ENCODE measurements at places on chromosomes 7 and 10. TPM values are rescaled to one million over a fixed set of nuclear protein-coding genes. Genes with fewer than 3 reads are reported as not detected.
A peak's percentile ranks its signal among the peaks of the same experiment; 100 is the strongest.

DNA sequence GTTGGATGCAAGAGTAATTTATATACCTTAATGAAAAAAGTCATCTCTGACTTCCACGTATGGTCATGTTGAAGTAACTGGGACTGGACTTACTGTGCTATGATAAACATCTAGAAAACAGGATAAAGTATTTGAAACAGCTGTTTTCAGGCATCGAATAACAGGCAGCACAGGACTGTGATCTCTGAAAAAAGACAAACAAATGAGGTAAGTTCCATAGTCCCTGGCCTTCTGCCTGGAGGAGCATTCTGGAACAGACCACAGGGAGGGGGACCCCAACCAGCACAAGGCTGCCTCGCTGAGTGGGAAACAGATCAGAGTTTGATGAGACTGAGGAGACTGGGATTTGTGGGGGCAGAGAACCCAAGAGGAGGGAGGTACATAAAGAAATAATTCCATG is 89.1 kb upstream of the HABP2 start:
- no peak for DNase-seq

GRCh38 chr7:116607299-116607698 is 64.7 kb upstream of the MET start:
- DNase-seq = no peak

DNA sequence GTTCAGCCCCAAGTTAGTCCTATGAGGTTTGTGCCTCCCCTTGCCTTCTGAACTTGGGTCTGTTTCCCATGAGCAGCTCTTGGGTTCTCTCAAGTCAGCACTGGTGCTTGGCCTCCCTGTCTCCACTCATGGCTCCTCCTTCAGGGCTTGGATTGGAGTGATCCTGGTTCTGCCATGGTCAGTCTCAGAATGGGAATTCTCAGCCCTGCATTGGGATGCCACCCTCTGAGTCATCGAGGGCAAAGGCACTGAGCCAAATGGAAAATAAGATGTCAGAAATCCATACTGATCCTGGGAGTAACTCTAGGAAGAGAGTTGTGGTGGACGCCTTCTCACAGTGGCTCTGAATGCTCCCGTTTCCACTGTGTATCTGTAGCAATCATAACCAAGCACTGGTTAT is 233.4 kb upstream of the HABP2 start:
- DNase-seq = no peak

The COL26A1 gene
- total RNA-seq = not detected

The SEC31B gene
- 7.4 TPM for total RNA-seq

- DNase-seq = peak; percentile 87
These were observed at the start of gene LRCH4 for GRCh38 chr7:100585511-100586265. LRCH4 (minus strand) TSS chr7:100586129; CDS start chr7:100586100, 29 bp downstream.

GRCh38 chr7:74138945-74139843 is 35.0 kb upstream of the EIF4H start:
- no peak for DNase-seq

The PAPOLB gene
- total RNA-seq = 0.05 TPM

- no peak for DNase-seq
These were observed 98.7 kb downstream of the KMT2E start for GRCh38 chr7:105112440-105113418.

- DNase-seq = no peak
These were observed 35.8 kb downstream of the RBM17 start for GRCh38 chr10:6124666-6125065.

GRCh38 chr7:112398534-112398933 is 51.7 kb upstream of the IFRD1 start:
- DNase-seq = no peak

The CUZD1 gene
- 0.35 TPM for total RNA-seq

DNA sequence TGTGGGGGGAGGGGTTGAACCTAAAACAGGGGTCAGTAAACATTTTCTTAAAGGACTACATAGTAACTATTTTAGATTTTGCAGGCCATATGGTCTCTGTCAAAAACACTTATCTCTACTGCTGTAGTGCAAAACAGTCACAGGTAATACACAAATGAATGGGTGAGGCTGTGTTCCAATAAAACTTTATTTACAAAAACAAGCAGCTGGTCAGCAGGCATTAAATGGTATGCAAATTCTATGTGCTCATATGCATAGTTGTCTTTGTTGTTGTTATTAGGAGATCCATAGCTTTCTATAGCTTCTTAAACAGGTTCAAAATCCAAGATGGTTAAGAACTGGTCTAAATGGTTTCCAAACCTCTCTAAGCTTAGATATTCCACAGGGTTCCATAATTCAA is 302.6 kb downstream of the RNLS start:
- no peak for DNase-seq

- no peak for DNase-seq
These were observed 68.2 kb upstream of the CDK1 start for GRCh38 chr10:60710041-60710440.

DNA sequence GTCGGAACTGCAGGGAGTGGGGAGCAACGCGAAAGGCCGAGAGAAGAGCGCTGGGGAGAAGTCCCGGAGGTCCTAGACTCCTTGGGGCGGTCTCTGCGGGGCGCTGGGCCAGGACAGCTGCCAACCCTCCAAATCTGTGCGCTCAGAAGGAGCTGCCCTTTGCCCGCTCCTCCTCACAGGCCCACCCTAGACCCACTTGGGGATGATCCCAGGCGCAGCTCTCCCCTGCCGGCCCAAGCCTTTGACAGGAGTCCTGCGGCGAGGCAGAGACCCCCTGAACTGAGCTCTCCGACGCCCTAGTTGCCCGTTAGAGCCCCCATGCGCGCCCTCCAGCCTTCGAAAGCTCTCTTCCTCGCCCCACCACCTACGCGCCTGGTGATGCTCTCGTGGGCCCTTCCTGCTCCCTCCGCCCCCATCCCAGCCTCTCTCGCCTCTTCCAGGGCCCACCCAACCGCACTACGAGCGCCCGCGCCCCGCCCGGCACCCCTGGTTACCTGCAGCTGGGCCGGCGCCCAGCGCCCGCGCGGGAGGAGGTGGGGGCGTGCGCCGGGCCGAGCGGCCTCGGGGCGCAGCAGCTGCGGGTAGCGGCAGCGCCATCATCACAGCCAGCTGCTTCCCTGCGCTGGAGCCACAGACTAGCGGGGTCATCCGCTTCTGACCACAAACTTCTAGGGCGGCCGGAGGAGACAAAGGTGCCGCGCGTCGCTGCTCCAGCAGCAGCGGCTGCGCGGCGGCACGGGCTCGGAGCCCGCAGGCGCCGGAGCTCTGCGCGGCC is 353.4 kb downstream of the DNAJB6 start:
- DNase-seq = peak; percentile 70

DNA sequence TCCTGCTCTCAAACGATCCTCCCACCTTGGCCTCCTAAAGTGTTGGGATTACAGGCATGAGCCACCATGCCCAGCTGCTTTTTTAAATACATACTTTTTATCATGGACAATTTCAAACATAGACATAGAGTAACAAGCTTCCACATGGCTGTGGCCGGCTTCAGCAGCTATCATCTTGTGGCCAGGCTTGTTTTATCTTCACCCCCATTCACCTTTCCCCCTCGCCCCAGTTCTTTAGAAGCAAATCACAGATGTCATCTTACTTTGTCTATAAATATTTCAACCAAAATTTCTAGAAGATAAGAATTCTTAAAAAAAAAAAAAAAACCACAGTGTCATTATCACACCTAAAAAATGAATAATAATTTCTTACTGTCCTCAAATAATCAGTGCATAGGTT is 5.9 kb downstream of the FOXK1 start:
- DNase-seq = no peak

DNA sequence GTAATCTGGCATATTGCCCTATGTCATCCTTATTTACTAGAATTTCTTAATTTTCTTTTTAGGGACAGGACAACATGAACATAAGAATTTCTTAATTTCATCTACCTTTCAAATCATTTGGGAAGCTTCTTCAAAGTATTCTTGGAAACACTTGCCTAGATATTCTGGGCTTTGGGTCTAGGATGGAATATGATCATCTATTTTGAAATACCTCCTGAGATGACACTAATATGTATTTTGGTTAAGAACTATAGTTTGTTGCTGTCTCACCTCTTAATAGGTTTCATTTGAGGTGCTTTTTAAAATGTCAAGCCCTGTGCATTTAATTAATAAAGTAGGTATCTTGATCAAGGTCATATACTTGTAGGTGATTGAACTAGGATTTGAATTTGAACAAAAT is 49.1 kb downstream of the SEPTIN7 start:
- DNase-seq = no peak

The GIMAP5 gene
- 6.6 TPM for total RNA-seq

DNA sequence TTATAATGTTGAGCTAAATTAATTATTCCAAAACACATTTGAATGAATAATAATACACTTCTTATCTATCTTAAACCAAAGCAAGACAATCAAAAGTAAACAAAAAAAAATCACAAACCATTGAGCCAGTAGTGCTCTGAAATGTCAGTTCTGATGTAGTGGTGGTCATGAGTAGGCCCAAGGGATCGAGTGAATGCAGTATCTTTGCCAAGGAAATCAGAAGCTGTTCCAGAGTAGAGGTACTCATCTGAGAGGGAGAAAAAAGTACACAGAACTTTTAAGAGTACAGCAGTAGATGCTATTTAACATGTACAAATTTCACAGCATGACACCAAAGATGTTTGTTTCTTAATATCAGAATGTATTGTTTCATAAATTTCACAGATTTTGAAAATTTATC is 121.5 kb downstream of the SEMA3D start:
- no peak for DNase-seq

The RADIL gene
- 2.5 TPM for total RNA-seq

The OPTN gene
- 126 TPM for total RNA-seq

DNA sequence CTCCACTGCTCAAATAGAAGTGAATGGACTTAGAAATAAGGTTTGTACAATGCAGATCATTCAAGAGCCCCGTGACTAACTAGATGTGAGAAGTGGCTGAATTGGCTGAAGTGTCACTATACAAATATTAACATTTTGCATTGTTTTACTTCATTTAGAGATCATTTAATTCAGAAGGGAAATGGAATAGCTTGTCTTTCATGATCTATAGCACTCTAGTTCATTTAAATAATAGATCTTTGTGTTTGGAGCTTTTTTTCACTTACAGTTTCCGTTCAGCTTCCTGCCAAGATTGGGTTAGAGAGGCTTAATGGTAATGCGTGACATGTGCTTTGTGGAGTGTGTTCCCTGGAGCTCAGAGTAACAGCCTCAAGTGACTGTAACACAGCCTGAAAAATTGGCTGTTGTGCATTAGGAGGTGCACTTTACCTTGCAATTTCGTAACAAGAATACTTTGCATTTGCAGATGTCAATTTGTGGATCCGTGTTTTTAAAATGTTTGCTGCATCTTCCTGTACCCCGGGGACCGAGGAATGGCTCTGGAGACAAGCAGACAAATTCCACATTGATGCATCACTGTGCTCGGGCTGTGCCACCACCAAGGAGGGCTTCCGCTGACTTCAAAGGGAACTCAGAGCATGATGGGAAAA is 170.3 kb downstream of the NRP1 start:
- DNase-seq = no peak

GRCh38 chr10:57689596-57690297 is 577.9 kb downstream of the IPMK start:
- DNase-seq = no peak

DNA sequence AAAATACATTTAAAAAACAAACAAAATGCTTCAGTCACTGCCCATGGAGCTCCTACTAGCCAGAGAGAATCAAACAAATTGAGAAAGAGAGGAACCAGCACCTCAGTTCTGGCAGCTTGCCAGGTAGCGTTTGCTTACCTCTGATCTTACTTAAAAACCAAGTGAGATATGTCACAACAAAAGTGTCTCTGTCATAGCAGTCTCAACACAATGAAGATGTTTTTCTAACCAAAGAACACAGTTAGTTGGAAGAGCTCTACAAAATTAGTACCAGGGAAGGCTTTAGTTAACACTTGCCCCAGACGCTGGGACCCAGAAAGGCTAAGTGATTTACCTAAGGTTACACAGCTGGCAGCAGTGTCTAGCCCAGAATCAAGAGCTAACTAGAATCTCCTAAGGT is 3.4 kb downstream of the DOCK4 start:
- DNase-seq = no peak

The GLCCI1 gene
- total RNA-seq = 5.1 TPM

The GPR37 gene
- 0.13 TPM for total RNA-seq

The RNF32 gene
- total RNA-seq = 0.38 TPM

DNA sequence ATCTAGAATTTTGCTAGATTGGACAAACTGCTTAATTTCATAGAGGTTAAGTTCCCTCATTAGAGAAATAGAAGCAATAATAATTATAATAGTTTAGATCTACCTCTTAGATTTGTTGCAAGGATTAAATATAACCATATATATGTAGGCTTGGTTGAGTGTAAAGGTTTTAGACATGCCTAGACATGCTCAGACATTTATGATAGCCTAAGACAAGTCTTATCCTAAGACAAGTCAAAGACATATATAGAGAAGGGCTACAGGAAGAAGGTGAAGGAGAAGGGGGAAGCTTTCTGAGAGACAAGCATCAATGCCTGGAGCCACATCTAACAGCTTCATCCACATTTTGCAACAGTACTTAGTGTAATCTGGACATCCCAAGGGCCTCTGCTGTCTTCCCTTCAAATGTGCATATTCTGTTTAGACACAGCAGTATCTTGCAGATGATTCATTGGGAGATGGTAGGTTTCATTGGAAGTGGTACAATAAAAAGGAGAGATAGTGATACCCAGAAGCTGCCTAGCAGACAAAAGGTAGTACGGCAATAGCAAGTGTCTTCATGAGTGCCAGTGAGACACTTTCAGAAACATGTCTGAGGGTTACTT is 146.5 kb downstream of the HGF start:
- DNase-seq = no peak

The CAMK2B gene
- 149 TPM for total RNA-seq

The CAV2 gene
- 311 TPM for total RNA-seq

- no peak for DNase-seq
These were observed 64.1 kb downstream of the PIK3AP1 start for GRCh38 chr10:96656198-96656577.

The SFTPA2 gene
- total RNA-seq = 0.11 TPM

- DNase-seq = no peak
These were observed 48.9 kb downstream of the ZCCHC24 start for GRCh38 chr10:79396520-79396919.

GRCh38 chr7:35576031-35576573 is 118.8 kb downstream of the HERPUD2 start:
- DNase-seq = no peak

The GPR26 gene
- not detected for total RNA-seq

- DNase-seq = peak; percentile 85
These were observed 77.5 kb upstream of the CACUL1 start for GRCh38 chr10:118832241-118832651.

GRCh38 chr7:133365917-133366316 is 113.0 kb downstream of the EXOC4 start:
- no peak for DNase-seq

DNA sequence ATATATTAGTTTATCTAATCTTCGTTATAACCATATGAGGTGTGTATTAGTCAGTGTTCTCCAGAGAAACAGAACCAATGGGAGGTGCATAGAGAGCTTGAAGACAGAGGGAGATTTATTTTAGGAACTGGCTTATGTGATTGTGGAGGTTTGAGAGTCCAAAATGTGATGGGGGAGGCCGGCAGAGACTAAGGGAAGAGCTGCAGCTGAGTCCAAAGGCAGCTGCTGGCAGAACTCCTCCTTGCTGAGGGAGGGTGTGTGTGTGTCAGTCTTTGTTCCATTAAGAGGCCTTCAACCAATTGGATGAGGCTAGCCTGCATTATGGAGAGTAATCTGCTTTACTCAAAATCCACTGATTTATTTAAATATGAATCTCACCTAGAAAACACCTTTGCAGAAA is 165.1 kb downstream of the SH3PXD2A start:
- no peak for DNase-seq

- no peak for DNase-seq
These were observed 95.5 kb upstream of the KCNIP2 start for GRCh38 chr10:101939008-101939648.

All from cardiac septum (tissue), 1 donor.